CD4-positive, alpha-beta T cell (primary cell): ENCODE measurements at places on chromosomes 6 and 20. TPM values are rescaled to one million over a fixed set of nuclear protein-coding genes. Genes with fewer than 3 reads are reported as not detected.

The GPR6 gene
- not detected for total RNA-seq

The DHX16 gene
- 15.9 TPM for total RNA-seq

The ADGB gene
- not detected for total RNA-seq

The F13A1 gene
- total RNA-seq, result 0.42 TPM

The HCRTR2 gene
- total RNA-seq, result not detected

The OLIG3 gene
- total RNA-seq, result not detected

The HSPA12B gene
- not detected for total RNA-seq

The MATN4 gene
- not detected for total RNA-seq

The PNISR gene
- 310 TPM for total RNA-seq

The CD24 gene
- not detected for total RNA-seq

The OPRL1 gene
- 1.2 TPM for total RNA-seq

The FAM8A1 gene
- total RNA-seq, result 31.4 TPM

The TFAP2A gene
- 0.16 TPM for total RNA-seq

The RIN2 gene
- total RNA-seq, result 0.33 TPM

The ARHGAP40 gene
- not detected for total RNA-seq

The ANKRD6 gene
- 4.8 TPM for total RNA-seq

The DYNLT2 gene
- 4.3 TPM for total RNA-seq

The GHRH gene
- total RNA-seq, result not detected

The GPR63 gene
- total RNA-seq, result 0.25 TPM

The TULP1 gene
- total RNA-seq, result not detected

The PREX1 gene
- 73.9 TPM for total RNA-seq

The BFSP1 gene
- 0.27 TPM for total RNA-seq

The NCOA6 gene
- total RNA-seq, result 16.3 TPM

The ZNF311 gene
- total RNA-seq, result 0.25 TPM

The KCNK16 gene
- total RNA-seq, result not detected

The SERPINB1 gene
- total RNA-seq, result 58.3 TPM

The CST2 gene
- total RNA-seq, result not detected

The EPHA7 gene
- not detected for total RNA-seq

The AP5S1 gene
- total RNA-seq, result 6.0 TPM

The SIRPB1 gene
- total RNA-seq, result 8.6 TPM

The FHL5 gene
- total RNA-seq, result not detected

The KCNQ2 gene
- not detected for total RNA-seq

The CALHM4 gene
- total RNA-seq, result not detected

The ULBP1 gene
- 0.08 TPM for total RNA-seq

The SNPH gene
- 13.0 TPM for total RNA-seq

The NKX2-4 gene
- total RNA-seq, result not detected

The SPAG4 gene
- 17.1 TPM for total RNA-seq

The TGM3 gene
- total RNA-seq, result not detected

The ANKS1A gene
- total RNA-seq, result 6.9 TPM

The RAET1L gene
- total RNA-seq, result not detected

The HLA-DQA1 gene
- 5.9 TPM for total RNA-seq

The SMOC2 gene
- total RNA-seq, result not detected

The COL20A1 gene
- not detected for total RNA-seq

The LY6G6D gene
- total RNA-seq, result not detected

The HBS1L gene
- total RNA-seq, result 117 TPM

The LRRC73 gene
- total RNA-seq, result 0.45 TPM

The TRIM15 gene
- not detected for total RNA-seq

The TTBK1 gene
- total RNA-seq, result not detected
